SHP77 (cell line): ENCODE measurements at places on chromosomes 4 and X.

DNA sequence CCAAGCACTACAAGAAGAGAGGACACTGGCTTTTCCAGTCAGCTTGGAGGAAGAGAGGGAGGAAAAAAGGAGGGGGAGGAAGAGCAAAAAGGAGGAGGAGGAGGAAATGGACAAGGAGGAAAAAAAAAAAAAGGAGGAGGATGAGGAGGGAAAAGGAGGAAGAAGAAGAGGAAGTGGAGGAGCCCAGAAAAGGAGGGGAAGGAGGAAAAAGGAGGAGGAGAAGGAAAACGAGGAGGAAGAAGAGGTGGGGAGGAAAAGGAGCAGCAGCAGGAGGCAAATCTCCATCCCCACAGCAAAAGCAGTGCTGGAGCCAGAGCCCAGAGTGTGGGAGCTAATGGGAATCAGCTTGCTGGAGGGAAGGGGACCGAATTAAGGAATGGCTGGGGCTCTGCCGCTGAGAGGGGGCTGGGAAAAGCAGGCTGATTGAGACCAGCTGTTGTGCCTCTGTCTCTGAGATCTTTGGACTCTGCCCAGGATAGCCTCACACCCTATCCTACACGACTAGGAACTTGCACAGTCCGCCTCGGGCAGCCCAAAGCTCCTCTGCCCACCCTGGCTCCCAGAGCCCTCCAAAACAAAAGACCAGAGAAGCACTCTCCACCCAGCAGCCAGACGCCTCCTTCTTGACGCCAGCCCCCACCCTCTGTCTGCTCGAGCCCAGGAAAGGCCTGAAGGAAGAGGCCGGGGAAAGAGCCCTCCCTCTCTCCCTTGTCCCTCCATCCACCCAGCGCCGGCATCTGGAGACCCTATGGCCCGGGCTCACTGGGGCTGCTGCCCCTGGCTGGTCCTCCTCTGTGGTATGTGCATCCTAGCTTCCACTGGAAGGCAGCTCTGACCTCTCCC lies at the start of gene XPNPEP2:
Gene XPNPEP2 (plus strand): TSS at position 514 of the 843 bp plus-strand sequence. CDS start 235 bp downstream, at position 749.
- DNase-seq: no peak

GRCh38 chrX:2819345-2820135 lies 9.2 kb upstream of the GYG2 start:
- no peak for DNase-seq

- DNase-seq: no peak
Measured at GRCh38 chr4:43547561-43547960, 655.0 kb downstream of the GRXCR1 start.

DNA sequence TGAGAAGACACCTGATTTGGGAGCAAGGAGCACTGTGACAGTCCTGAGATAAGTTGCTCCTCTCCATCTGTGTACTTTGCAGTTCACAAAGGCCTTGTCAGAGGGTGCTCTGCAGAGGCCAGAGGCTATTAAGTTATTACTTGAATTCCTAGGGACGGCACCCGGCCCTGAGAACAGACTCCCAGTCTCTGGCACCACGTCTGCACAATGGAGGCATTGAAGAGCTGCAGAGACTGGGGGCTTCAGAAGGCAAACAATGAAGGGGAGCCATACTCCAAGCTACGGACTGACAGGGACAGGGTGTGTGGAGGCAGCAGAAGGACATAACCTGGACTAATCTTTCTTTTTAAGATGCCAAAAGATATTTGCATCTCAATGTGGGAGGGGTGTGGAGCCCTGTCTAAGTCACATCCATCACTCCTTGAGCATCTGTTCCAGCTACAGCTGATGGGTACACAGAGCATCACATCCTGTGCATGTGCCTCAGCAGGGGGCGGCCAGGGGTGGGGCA lies 11.5 kb downstream of the RASGEF1B start:
- no peak for DNase-seq

DNA sequence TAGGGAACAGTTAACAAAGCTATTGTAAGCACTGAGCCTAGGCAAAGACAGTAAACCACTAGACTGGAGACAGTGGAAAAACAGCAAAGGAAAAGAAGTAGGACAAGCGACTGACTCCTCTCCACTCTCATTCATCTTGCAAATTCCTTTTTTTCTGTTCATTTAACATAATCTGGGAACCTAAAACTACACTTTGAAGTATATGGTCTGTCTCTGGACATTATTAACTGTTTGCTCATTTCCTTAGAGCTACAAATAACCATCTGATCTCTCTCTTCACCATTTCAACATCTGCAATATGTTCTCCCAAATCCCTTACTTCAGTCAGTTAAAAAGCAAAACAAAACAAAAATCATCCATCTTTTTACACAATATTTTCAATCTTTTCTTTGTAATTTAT lies 642 bp downstream of the HMGN5 start:
- no peak for DNase-seq

- no peak for DNase-seq
Measured at GRCh38 chr4:183141997-183142396, 42.9 kb downstream of the WWC2 start.

- DNase-seq: no peak
Measured at GRCh38 chr4:153641532-153641931, 42.5 kb upstream of the TLR2 start.

GRCh38 chr4:152587127-152587526 lies 51.2 kb upstream of the FBXW7 start:
- no peak for DNase-seq

GRCh38 chrX:103607364-103608305 lies at the start of gene TCEAL3:
Gene TCEAL3, plus strand, starts transcription at chrX:103607963. Its CDS starts 1,102 bp downstream, at chrX:103609065.
- peak; percentile 2 for DNase-seq

- no peak for DNase-seq
Measured at GRCh38 chr4:66694739-66695138, 850.6 kb downstream of the CENPC start.

GRCh38 chr4:3530663-3531254 lies 1.5 kb downstream of the LRPAP1 start:
- no peak for DNase-seq

- no peak for DNase-seq
Measured at GRCh38 chrX:41001327-41001726, 83.9 kb upstream of the USP9X start.

- no peak for DNase-seq
Measured at GRCh38 chr4:41143311-41144039, 70.9 kb downstream of the APBB2 start.

DNA sequence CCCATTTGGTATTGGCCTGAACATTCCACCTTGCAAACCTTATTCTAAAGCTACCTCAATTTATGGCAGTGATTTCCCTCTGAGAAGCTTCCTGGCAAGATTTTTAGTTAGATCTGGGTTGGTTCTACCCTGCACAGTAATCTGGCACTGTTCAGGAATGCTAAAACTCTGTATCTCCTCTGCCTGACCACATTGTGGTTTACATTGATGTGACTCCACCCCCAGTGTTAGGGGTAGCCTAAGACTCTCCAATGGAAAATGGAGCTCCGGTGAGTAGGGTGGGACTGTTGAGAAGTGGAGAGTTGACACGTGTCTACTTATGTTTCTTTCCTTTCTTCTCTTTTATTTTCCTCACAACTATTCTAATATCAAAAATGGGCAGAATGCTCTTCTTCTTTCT lies 45.4 kb downstream of the BMPR1B start:
- no peak for DNase-seq

- no peak for DNase-seq
Measured at GRCh38 chr4:147351083-147351787, 129.7 kb upstream of the EDNRA start.
